ENCODE measurements at places on chromosomes 3 and 15. TPM values are rescaled to one million over a fixed set of nuclear protein-coding genes. Genes with fewer than 3 reads are reported as not detected.

GXYLT2 gene
- polyA plus RNA-seq = 4.3 TPM

LMOD3 gene
- polyA plus RNA-seq = not detected

SPATA12 gene
- polyA plus RNA-seq = 0.25 TPM

CDCP1 gene
- 0.16 TPM for polyA plus RNA-seq

TUBGCP4 gene
- polyA plus RNA-seq = 15.0 TPM

SLC7A14 gene
- not detected for polyA plus RNA-seq

ARGFX gene
- polyA plus RNA-seq = not detected

CHRM5 gene
- not detected for polyA plus RNA-seq

ST3GAL6 gene
- polyA plus RNA-seq = 17.5 TPM

DNA sequence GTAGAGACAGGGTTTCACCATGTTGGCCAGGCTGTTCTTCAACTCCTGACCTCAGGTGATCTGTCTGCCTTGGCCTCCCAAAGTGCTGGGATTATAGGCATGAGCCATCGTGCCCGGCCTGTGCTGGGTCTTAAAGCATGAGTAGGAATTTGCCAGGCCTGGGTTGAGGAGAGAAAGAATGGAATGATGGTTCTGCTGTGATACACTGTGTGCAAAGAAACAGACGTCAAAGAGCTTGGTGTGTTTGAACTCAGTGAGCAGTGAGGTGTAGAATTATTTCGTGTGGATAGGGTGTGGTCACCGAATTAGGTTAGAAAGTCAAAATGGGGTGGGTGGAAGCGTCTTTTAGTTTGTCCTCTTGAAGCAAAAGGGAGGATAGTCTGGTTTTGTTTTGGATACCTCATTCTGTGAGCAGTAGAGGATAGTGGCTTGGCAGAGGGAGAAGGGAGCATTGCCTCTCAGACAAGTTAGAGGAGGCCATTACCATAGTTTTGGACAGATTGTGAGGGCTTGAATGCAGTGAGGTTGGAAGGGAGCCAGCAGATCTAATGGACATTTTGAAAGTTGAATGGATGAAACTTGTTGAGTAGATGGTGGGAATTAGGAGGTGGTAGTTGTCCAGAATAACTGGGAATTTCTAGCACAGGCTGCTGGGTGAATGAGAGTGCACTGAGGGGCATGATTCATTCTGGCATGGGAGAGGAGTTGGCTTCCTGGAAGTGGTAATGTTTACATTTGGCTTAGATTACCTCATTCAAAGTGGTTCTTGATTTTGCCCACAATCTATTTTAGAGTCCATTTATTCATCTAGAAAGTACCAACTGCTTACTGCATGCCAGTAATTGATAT is 27.2 kb downstream of the AKAP13 start:
- DNase-seq = peak; percentile 39

DNA sequence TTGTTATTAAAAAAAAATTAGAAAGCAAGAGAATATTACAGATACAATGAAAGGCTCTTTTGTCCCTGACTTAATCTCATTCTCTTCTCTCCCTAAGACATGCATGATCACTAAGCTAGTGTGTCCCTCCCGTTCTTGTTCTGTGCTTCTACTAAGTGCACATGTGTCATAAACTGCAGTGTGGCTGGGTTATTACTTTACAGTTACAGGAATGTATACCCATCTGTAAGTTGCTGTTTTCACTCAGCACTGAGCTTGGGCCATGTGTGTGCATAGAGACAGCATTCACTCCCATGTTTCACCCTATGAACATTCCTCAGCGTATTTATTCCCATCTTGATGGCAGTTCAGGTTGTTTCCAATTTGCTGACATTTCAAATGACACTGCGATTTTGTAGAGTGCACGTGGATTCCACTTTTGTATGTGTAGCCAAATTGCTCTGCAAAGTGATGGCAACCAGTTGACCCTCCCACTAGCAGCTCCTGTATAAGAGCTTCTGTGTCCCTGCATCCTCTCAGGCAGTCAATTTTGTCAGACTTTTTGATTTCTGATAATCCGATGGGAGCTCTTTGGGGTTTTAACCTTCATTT is 145.8 kb upstream of the UBE2E1 start:
- no peak for DNase-seq

- DNase-seq = peak; percentile 57
Observed at GRCh38 chr15:28123408-28124023, 24.4 kb upstream of the OCA2 start.

DNA sequence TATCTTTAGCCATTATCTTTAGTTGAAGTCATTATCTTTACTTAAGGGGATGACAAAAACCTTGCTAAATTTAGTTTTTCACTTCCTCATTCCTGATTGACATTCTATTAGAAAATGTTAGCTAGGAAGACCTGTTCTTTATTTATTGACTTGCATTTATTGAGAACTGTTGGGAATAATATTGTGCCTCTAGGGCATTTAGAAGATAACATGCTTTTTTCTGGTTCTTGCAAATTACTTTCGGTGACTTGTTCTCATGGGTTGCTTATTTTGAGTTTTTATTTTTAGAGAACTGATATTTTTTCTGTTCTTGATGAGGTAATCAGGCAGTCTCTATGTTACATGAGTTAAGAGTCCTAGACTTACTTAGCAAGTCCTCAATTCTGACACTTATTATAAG is 48.3 kb upstream of the CTDSPL start:
- no peak for DNase-seq

DNA sequence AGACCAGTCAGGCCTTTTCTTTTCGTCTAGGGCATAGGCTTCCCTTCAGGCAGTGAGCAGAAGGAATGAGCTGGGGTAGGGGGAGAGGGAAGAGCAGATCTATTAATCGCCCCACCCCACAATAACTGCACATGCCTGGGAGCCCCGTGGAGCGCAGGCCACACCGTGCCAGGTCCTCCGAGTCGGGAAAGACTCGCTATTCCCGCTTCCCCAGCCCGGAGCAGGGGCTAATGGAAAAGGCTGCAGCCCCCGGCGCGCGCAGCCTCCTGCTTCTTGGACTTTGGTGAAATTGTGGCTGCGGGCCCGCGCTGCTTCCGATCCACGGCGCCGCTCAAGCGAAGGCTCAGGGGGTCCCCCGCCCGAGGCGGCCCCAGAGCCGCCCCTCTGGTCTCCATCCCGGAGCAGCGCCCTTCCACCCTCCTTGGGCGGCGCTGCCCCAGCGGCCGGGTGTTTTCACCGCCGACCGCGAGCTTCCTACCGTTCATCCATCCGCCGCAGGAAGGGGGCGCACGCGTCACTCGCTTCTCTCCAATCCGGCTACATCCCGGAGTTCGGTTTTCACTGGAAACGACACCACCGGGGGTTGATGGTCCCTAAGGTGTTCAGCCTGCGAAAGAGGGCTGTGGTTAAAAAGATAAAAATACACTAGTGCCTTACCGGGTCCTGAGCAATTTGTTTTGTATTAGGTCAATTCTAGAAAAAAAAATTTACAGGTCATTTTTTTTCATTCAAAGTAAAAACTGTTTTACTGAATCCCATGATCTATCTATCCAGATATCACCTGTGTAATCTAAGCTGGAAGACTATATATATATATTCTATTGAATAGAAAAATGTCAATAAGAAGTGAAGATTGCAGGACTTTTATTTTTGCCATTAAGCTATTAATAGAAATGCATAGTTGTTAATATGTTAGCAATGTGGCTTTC is 4.4 kb upstream of the SYNM start:
- peak; percentile 62 for DNase-seq

GRCh38 chr15:91517491-91518200 is 335.9 kb upstream of the SLCO3A1 start:
- DNase-seq = no peak

DNA sequence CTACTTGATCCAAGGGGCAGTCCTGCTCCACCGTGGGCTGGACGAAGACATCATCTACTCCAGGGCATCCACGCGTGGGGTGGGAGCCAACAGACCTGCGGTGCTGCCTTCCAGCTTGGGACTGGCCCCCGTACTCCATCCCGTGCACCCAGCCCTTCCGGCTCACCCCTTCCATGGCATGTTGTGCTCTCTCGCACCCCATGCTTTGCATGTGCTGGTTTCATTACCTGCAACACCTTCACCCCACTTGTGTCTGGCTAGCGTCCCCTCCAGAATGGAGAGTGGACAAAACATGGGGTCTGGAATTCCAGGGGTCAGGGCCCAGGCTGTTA is 30.2 kb downstream of the SEMA7A start:
- no peak for DNase-seq

DNA sequence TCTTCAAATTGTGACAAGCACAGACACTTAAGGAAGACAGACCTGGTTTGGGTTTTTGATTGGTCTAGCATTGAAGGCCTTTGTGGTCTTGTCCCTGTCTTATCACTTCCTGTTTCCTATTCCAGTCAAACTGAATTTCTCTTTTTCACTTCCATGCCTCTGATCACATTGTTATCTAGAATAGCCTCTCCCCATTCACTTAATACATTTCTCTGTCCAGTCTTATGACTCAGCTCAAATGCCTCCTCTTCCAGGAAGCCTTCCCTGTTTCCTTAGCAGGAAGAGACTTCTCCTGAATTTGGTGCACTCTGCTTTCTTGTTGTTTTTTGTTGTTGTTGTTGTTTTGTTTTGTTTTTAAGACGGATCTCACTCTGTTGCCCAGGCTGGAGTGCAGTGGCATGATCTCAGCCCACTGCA is 45.5 kb downstream of the LIMD1 start:
- no peak for DNase-seq

DNA sequence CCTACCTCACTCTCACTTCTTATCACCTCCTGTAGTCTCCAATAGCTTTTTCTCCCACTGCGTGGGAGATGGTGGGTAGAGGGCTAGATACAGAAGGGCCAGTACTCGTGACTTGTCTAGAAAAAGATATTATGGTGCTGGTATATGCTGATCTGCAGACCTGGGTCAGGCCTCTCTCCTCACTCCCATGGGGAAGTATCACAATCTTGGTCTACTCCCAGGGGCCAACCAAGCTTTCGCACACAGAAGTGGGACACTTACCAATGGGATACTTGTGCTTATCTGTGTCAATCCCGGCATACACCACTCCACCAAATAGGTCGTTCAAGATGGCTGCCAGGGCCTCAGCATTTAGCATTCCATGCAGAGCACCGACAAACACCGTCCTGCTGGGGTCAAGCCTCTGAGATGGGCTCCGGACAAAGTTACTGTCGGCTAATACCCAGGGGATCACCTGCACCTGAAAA is 9.0 kb upstream of the RPS17 start:
- DNase-seq = no peak

DNA sequence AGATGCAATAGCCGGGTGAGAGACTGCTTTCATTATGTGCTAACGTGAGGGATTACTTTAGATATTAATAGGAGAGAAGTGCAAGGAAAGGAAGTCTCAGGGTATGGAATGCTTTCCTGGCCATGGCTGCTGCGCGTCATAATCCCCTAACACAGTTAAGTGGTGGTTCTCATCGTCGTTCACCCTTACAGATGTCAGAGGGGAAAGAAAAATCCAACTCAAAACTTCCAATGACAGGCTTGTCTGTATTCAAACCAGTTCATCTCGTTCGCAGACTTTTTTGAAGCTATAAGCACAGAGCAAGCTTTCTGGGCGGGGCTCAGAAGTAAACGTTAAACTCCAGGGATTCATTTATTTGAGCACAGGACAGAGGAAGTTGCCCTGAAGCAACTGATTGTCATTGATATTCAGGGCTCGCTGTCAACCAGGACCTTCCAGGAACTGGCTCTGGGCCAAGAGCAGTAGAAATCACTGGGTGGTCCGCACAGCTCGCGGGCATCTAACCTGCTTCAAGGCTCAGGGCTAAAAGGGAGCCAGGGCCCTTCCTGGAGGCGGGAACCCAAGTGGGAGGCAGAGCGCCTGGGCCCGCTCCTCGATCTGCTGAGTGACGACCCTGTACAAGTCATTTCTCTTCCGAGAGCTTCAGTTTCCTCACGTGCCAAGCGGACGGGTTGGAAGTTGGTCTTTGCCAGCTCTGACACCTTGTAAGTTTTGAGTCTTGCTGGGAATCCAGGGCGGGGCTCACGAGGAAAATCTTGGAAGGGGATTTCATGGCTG is 1.1 kb upstream of the LPP start:
- no peak for DNase-seq

DNA sequence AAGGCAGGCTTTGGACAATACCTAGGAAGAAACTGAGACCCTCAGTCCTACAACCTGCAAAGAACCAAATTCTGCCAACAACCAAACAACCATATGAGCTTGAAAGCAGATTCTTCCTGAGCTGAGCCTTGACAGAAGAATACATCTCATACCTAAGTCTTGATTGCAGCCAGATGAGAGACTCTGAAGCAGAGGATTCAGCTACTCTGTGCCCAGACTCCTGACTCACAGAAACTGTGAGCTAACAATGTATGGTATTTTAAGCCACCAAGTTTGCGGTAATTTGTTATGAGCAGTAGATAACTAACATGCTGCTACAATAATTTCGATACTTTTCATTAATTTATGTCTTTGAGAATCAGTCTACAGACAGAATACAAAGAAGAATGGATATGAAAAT is 325.1 kb upstream of the CBLB start:
- DNase-seq = no peak

- DNase-seq = peak; percentile 1
Observed at GRCh38 chr3:76497636-76498035, 542.3 kb upstream of the ROBO2 start.

GRCh38 chr15:78018445-78018844 is 59.1 kb downstream of the TBC1D2B start:
- peak; percentile 13 for DNase-seq

DNA sequence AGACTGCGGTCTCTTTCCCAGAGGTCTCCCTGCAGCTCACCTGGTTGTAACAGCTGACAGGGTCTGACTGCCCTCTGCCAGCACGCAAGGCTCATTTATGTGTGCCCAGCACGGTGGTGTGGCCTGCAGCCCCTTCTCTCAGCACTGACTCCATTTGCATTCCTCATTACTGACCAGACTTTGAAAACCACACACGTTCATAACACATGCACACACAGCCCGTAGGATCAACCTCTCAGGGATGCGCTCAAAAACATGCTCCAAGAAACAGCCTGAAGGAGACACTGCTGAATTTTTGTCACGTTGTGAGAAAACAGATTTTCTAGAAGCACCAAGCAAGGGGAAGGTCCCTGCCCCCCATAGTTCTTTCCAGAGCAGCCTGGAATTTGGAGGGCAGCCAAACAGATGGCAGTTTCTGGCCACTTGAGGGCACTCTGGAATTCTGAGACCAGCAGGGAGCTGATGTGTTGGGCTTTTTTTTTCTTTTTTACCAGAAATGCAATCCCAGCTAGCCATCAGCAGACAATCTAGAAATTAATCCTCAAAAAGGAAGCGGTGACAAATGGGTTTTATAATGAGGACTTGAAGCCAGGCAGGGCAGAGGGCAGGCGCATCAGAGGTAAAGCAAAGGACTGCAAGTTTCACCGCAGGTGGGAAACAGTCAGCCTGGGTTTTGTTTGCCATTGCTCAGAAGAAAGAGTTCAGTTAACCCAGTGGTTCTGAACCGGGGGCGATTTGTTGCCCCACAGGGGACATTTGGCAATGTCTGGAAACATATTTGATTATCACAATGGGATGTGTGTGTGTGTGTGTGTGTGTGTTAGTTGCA is 170.5 kb upstream of the PROK2 start:
- peak; percentile 34 for DNase-seq

DNA sequence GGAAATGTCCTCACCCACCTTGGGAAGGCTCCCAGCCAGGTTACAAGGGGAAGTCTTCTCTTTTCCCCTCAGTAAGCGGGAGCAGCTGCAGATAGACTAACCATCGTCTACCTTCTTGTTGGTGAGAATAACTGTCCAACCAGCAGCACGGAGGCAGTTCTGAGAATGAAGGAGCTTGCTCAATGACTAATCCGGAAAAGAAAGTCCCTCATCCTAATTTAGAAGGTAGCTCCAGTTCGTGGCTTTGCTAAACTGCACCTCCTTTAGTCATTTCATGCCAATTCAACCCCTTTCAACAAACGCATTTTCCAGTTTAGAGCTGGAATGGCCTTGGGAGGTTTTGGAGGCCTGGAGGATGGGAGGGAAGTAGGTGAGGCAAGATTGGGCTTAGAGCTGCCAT is 527.4 kb upstream of the PROK2 start:
- DNase-seq = no peak

Data from HepG2 (cell line).